HL-60 (cell line): ENCODE measurements at places on chromosomes 5 and 9.
A peak's percentile ranks its signal among the peaks of the same experiment; 100 is the strongest.

- DNase-seq: no peak
These were observed 149.7 kb upstream of the ADCY2 start for GRCh38 chr5:7246287-7246686.

DNA sequence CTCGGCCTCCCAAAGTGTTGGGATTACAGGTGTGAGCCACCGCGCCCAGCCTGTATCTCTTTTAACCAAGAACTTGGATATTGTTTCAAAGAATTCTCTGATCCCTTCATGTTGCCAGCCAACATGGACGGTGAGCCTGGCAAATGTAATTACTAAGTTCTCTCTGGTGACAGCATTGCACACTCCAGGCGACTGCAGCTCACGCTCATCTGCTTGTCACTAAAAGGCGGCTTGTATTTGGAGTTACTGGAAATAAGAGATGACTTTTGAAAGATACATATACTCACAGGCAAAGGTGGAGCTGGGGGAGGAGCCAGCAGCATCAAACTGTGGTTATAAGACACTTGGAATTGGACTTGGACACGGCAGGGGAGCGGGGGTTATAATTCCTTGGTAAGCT, 172.3 kb downstream of the SLIT3 start:
- DNase-seq: no peak

GRCh38 chr5:176384991-176385390, 3.4 kb downstream of the NOP16 start:
- DNase-seq: no peak

DNA sequence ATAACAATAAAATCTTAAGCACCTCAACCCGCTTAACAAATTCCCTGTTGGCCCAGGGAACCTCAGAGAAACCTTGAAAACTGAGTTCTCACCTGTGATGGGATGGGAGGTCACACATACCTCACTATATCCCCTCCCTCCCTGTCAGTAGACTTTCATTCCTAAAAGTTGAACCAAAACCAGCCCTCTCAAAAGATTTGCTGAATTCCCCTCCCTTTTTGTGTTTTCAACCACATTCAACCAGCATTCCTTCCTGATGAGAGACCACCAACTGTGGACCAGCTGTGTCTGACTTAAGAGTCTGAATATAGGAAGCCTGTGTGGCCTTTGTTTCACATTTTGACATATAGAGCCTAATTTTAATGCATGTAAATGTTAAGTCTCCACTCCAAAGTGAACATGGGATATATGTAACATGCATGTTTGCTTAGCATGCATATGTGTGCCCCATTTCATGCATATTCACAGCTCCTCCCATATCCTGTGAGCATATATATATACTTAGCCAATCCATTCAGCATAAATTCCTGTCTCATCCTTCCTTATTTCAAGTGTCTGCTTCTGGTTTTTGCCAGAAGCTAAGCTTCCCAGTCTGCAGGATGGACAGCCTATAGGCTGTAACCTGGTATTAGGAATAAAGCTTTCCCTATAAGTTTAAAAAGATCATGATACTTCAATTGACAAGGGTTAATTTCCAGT, 604.6 kb downstream of the PTPRD start:
- DNase-seq: no peak

DNA sequence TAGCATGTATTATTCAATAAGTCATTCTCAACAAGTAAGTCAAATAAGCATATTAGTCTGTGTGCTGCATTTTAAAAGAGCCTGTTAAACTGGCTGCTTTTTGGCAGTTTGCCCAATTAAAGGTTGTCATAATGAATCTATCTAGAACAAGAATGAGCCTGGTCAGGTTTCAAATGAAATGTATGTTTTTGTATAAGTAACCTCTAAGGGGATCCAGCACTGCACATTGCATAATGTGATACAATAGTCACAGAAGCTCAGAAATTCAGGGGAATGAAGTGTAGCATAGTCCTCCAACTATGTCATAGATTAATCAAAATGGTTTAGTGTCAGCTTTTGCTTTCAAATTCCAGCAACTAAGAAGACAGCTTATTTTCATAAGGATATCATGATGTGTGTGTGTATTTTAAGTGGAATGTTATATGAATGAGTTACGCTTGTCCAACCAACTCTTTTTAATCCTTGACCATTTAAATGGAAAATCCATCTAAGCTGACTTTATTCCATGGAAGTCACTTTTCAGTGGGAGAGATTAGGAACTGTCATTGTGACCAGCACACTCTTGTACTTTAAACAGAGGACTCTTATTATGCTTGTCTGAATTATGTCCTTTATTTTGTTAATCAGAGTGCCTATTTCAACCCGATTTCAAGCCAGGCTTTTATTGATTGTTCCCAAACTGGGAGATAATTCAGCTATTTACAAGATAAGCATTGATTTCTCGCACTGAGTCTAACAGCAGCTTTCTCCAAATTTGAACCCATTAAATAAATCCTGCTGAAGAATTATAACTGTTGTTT, 283.9 kb upstream of the ADAMTSL1 start:
- no peak for DNase-seq

GRCh38 chr5:88952996-88953643, 70.1 kb upstream of the MEF2C start:
- no peak for DNase-seq

DNA sequence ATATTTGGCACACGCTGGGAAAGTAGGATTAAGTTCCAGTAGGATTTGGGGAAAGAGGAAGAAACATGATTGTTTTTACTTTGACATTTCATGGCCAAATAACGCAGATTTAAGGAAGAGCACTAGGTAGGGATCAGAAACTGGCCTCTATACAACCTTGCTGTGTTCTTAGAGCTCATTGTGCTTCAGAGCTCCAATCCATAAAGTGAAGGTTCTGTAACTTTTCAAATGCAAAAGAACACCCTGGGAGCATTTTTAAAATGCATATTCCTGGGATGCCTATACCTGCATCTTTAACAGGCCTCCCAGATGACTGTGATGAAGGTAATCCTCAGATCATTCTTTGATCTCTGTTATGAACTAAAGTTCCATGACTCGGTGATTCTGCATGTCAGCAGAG, 77.1 kb downstream of the YIPF5 start:
- DNase-seq: no peak

- no peak for DNase-seq
These were observed 50.0 kb upstream of the ADAMTSL1 start for GRCh38 chr9:18423791-18424531.

DNA sequence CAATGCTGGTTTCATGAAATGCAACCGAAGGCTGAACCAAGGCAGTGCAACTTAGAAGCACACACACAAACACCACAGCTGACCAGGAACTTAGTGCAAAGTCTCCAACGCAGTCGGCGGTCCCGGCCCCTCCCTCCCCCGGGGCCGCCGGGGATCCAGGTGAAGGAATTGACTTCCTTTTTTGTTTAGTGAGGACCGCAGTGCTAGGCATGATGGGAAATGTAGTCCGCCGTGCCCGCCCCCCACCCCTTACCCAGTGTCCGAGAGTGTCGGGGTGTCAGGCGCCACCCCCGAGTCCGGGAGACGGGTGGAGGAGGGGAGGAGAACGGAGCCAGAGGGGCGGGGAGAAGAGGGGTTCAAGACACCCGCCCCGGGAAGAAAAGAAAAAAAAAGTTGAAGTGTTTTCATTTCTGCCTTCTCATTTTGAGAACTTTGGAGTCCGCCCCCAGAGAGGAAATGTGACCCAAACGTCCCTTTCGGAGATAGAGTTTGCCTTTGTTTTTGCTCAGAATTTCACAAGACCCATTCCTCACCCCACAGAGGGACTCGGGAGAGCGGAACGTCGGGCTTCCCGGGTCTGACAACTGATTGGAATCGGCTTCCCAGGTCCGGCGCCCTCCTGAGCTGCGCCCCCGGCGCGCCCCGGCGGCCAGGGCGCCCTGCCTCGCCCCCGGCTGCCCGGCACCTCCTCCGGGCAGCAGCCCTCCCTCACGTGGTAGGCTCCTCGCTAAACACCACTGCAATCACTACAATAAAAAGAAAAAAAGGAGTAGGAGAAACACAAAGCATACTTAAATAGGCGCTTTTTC, 2.0 kb downstream of the IER5L start:
- DNase-seq: peak; percentile 90

GRCh38 chr5:148776780-148777179, 49.6 kb upstream of the ADRB2 start:
- DNase-seq: peak; percentile 51

DNA sequence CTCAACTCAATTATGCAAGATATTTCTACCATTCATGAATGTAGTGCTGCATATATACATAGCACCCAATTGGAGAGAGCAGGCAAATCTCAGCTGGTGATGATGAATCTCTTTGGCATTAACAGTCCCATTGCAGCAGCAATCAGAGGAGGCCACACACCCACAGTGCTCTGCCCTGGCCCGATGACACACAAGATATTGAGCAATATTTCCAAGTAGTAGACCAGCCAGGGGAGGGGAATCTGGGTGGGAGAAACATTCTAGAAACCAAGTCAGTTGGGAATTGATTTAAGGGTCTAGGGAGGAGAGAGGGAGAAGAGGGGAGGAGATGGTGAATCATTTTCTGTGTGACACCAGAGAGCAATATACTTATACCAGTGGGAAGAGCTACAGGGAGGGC, 14.9 kb upstream of the C5orf63 start:
- DNase-seq: no peak

DNA sequence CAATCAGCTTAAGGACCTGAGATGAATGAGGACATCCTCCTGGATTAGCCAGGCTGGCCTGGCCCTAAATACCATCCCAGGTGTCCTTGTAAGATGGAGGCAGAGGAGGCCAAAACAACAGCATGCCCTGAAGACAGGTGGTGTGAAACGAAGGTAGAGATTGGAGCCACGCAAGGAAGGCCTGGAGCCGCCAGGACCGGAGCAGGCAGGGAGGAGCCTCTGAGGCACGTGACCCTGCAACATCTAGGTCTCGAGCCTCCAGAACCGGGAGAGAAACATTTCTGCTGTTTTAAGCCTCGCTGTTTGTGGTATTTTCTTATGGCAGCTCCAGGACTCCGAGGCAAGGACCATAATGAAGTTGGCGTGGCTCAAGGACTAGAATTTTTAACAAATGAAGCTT, 9.7 kb upstream of the COL5A1 start:
- no peak for DNase-seq

DNA sequence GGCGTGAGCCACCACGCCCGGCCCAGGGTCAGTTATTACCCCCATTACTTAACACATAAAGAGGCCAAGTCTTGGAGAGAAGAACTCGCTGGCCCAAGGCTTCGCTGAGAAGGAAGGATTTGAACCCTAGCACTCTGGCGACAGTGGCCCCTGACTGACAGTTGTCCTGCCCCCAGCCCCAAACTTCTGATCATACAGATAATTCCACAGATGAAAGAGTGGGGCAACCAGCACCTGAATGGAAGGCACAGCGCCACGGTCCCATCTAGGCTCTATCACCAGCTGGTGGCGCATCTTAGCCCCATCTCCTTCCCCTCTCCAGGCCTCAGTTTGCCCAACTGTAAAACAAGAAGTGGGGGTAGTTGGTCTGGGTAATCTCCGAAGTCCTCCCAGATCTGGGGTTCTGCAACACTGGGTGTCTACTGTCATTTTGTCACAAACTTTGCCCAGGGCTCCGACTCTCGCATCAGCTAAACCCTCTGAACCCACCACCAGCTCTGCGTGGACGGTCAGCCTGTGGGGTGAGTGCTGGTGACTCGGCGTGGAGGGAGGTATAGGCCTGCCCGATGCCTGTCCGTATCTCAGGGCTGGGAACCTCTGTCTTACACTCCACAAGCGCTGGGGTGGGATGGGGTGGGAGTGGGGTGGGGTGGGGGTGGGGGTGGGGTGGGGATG, 209.3 kb downstream of the C9orf50 start:
- DNase-seq: no peak

GRCh38 chr9:115786321-115786720, 367.3 kb upstream of the PAPPA start:
- DNase-seq: no peak

DNA sequence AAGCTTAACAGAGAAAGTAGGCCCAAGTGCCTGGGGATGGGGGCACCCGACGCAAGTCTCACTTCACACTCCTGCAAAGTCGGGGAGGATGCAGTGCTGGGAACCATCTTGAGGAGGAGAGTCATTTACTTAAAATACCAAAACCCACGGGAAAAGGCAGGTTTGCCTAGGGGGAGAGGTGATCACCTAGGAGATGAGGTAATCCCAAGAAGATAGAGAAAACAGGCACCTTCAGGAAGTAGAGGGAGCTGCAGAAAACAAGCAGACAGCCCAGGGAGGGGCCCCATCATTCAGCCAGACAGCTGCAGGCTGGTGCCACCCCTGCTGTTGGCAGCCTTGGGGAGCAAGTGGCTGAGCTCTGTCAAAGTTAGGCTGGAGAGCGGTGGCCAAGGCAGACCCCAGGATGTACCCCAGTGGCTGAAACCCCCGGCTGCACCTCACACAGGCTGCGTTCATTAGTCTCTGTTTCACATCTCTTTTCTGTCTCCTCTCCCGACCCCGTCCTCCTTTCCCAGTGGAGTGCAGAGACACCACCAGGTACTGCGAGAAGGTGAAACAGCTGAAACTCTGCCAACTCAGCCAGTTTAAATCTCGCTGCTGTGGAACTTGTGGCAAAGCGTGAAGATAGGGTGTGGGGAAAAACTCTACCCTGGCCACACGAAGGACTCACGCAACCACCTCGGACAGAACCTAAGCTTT, 124.9 kb downstream of the SAXO1 start:
- DNase-seq: no peak

GRCh38 chr5:32299059-32299677, 13.6 kb downstream of the MTMR12 start:
- DNase-seq: no peak

DNA sequence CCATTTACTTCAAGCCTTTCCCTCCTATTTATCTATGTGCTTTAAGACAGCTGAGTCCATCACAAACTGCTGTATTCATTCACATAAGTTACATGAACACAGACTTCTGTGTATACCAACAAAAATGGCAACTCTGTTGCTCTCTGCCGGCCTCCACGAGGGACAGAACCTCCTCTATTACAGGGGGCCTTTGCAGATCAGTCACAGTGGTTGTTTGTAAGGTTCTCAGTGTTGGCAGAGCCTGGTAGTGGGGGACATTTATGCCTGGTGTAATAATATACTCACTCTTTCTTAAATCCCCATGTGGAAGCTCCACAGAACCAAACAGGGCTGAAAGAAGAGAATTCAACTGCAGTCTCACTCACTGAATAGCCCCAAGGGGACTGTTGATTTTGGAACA, 76.5 kb downstream of the SLC1A1 start:
- DNase-seq: no peak

DNA sequence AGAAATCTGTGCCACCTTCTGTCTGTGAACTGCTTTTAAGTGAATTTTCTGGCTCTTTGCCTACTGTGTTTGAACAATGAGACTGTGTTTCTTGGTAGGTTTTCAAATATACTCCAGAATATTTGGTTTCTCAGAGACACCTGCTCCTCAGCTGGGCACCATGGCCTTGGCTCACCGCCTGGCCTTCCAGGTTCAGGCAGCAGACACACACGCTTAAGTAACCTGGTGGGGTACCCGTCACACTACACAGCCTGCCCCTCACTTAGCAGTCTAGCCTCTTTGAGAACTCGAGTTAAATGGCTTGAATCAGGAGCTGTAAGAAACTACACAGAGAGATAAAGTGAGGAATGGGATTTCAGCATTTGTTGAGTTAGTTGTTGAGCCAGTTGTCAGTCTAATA, 530.5 kb downstream of the MTRR start:
- DNase-seq: no peak

GRCh38 chr5:89228355-89228754, 345.4 kb upstream of the MEF2C start:
- no peak for DNase-seq

GRCh38 chr5:146947181-146947941, 68.8 kb upstream of the PPP2R2B start:
- no peak for DNase-seq

GRCh38 chr9:126668058-126668457, 54.3 kb downstream of the LMX1B start:
- DNase-seq: no peak
